ENCODE measurements at places on chromosomes 16 and 17.

DNA sequence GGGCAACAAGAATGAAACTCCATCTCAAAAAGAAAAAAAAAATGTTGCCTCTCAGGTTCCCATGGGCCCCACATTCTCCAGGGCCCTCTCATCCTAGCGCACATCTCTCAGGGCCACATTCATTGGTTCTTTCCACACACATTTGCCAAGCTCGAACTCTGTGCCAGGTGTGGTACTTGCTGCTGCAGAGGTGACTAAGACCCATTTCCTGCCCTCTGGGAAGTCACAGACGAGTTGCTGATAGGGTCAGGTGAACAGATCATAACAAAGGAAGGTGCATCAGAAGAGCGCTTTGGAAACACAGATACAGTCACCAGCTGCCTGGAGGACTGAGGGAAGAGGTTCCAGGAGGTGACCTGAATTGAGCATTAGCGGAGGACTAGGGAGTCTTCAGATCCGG is 1.0 kb downstream of the GSDMA start:
- DNase-seq, result no peak

GRCh38 chr17:3528880-3529511 is 28.6 kb downstream of the TRPV3 start:
- no peak for DNase-seq

DNA sequence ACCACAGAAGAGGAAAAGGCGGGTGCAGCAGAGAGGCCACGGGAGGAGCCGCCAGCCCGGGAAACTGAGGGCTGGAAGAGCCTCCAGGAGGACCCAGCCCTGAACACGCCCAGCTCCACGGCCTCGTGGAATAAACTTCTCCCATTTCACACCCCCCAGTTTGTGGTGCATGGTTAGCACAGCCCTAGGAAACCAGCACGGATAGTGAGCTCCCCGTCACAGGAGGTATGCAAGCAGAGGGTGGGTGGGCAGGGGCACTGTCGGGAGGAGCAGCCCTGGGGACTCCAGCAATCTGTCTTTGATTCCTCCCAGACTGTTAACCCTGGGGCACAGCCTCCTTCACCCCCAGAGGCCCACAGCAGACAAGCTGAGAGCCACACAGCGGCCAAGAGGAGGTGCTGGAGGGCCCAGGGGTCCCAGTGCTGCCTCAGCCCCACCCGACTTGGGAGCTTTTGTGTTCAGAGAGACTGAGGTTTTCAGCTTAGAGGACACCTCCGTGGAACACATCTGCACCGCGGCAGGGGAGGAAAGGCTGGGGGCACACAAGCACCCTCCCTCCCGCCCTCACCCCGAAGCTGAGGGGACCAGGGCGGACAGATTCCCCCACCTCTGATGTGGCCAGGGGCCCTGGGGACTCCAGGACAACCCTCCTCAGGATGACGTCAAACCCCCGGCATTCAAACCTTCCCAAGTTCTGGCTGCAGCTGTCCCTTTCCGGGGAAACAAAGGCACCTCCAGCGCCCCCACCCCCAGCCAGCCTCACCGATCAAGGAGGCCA is 1.7 kb upstream of the IL17C start:
- DNase-seq, result no peak

- no peak for DNase-seq
Measured at GRCh38 chr17:82152556-82153294, 54.7 kb upstream of the FASN start.

DNA sequence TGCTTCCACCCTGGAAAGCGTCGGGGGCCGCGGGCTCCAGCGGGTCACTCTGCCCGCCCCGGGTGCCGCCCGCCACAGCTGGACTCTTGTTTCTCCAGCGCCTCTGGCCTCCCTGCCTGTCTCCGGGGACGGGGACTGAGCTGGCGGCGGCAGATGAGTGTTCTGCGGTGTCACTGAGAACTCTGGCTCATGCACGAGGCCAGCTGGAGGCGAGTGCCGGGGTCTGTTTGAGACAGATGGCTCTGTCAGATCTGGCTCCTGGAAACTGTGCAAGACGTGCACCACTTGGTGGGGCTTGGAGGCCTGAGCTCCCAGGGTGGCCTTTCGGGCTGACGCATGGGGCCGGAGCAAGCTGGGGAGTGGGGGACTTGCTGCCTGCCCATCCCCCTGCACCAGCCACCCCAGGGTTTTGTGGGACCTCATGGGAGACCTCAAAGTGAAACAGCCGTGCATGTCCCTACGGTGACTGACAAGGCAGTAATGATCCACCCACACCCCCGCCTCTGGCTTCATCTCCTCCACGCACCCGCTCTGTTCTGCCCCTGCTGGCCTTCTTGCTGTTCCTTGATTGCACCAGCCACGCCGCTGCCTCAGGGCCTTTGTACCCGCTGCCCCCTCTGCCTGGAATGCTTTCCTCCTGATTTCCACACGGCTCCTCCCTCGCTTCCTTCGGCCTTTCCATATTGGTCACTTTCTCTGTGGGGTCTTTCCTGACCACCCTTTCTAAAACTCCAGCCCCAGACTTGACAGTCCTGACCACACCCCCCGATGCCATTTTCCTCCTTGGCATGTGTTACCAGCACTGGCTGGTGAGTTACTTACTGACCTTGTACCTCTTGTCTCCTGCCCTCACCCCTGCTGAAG is 174.9 kb upstream of the CIBAR2 start:
- DNase-seq, result no peak

GRCh38 chr16:83113317-83113716 is 486.5 kb downstream of the CDH13 start:
- no peak for DNase-seq

GRCh38 chr16:85583491-85584181 is 29.5 kb upstream of the GSE1 start:
- DNase-seq, result no peak

DNA sequence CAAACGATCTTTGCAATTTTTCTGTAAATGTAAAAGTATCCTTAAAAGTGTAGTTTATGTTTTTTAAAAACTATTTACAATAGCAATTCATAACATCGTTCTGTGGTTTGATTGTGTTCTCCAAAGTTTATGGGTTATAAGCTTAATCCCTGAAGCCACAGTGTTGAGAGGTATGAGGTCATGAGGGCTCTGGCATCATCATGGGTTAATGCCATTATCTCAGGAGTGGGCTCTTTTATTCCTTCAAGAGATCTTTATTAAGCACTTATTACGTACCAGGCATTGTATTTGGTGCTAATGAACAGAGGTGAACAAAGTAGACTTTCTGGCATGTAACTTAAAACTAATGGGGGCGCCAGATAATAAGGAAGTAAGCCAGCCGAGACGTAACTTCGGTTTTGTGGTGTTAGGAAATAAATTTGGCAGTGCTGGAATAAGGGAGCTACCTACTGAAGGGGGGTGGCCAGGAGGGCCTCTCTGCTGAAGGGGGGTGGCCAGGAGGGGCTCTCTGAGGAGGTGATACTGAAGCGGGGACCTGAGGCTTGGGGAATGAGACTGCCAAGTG is 158.1 kb downstream of the VPS53 start:
- no peak for DNase-seq

DNA sequence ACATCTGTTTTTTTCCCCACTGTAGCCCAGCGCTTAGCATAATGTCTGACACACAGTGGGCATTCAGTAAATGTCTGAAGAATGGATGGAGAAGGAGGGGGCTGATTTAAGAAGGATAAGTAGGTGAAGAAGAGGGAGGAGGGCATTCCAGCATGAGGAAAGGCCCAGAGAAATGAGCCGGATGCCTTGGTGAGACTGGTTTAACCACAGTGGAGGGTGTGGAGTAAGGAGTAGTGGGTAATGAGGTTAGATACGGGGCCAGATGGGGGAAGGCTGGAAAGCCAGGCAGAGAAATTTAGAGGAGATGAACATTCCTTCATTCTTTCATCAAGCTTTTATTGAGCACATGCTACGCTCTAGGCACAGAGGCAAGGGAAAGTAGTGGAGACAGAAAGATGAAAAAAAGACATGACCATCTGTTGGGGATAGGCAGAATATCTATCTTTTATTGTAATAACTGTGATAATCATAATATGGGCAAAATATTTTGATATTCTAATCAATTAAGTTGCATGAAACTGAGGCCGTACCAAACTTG is 43.7 kb upstream of the NFAT5 start:
- no peak for DNase-seq

GRCh38 chr17:33492731-33493265 is 199.7 kb upstream of the ASIC2 start:
- DNase-seq, result no peak

DNA sequence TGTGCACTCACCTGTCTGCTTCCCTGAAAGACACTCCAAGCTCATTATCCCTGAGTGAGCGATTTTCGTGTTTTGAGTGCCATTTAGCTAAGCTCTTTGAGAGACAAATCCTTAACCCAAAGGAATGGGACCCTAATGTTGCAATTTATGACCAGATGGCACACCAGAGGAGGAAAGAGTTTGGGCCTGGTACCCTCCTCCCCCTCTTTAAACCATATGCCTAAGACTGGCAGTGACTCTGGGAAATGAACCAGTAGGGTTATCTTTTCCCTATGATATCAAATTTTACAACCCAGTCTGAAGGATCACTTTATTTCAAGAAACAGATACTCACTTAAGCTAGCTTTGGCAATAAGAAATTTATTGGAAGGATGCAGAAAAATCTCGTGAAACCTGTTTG is 550.4 kb downstream of the TOX3 start:
- DNase-seq, result no peak

GRCh38 chr16:54703339-54703738 is 227.3 kb upstream of the IRX5 start:
- DNase-seq, result no peak

DNA sequence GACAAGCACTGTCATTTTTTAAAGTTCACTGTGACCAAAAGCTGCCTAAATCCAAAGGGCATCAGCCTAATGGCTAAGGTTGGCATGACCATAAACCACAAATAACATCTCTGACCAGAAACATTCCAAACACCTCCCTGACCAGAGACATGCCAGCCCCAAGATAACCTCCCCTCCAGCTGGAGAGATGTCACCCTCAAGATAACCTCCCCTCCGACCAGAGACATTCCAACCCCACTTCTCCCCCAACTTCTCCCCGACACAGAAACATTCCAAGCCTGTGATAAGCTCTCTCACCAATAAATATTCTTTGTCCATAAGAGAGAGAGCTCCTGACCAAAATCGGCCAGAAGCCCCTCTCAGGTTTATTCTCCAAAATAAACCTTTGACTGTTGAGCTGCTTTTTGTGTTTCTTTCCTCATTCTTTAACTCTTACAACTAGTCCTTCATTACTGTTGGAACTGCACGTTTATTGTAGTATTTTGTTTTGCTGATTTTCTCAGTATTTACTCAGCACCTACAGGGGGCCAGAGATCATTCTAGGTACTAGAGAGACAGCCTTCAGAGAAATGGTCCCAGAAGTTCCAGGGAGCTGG is 325.6 kb downstream of the SLC39A11 start:
- no peak for DNase-seq

- DNase-seq, result no peak
Measured at GRCh38 chr17:17264430-17264829, 16.6 kb downstream of the COPS3 start.

DNA sequence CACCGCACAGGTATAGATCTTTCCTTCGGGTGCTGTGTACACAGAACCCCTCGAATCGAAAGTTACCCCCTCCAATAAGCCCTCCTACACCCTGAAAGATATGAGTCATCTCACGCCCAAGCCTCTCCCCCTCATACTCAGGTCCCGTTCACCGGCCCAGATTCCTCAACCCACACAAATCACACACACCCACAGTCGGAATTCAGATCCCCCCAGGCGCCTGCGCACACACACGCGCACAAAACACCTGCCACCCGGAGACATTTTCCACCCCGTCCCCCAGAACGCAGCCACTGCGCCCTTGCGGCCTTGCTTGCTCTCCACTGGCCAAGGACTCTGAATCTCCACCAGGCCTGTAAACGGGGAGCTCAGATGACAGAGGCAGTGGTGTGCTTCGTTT is 4.9 kb downstream of the JPH3 start:
- DNase-seq, result no peak

GRCh38 chr17:49224198-49224996 is 6.2 kb downstream of the PHOSPHO1 start:
- DNase-seq, result no peak

DNA sequence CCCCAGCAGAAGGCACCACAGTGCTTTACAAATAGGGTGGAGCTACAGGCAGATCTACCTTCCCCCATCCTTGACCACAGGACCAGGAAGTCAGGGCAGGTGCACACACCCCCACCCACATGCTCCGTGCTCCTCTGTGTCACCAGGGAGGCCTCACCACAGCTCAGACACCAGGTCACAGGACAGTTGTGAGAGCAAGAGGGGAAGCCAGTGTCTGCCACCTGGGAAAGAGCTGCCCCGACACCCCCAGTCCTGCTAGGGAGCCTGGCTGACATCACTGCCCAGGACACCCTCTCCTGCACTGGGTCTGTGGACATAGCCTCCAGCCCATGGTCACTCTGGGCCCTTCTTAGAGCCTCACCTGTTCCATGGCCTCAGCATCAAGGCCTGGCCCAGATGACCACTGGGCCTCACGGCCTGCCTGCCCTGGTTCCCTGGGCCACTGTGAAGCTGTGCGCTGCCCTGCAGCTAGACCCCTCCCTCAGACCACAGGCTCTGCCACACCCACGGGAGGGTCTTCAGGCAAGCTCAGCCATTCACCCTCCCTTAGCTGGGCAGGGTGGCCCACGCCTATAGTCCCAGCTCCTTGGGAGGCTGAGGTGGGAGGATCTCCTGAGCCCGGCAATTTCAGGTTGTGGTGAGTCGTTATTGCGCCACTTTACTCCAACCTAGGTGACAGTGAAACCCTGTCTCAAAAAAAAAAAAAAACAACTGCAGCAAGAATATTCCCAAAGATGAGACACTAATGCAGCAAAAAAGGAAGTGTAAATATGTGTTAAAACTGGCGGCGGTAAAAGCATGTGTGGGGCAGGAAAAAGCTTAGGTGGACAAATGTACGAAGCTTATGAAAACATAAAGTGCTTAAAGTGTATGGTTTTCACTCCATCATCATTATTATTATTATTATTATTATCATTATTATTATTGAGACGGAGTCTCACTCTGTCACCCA is 14.2 kb downstream of the POLR3K start:
- no peak for DNase-seq

DNA sequence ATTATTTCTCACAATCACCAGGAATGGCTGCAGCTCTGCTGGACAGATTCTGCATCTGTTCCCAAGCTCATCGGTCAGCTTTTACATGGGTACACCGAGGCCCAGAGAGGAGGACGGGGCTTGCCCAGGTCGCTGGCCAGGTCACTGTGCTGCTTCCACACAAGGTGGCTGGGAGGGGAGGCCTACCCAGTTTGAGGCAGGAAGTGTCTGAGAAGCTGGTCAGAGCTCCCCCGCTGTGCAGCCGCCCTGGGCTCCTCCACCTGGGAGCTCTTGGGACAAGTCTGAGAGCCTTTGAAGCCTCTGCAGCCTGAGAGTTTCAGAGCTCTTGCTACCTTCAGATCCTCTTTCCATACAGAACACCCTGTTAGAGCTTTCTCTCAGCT is 143.3 kb downstream of the CLEC16A start:
- no peak for DNase-seq

GRCh38 chr17:45775576-45776011 is 8.5 kb upstream of the CRHR1 start:
- DNase-seq, result no peak
